Spleen (tissue), 13 donors: ENCODE measurements at places on chromosomes 6 and 20. TPM values are rescaled to one million over a fixed set of nuclear protein-coding genes. Genes with fewer than 3 reads are reported as not detected.

Gene TMEM170B
- 1.2 TPM for polyA plus RNA-seq

- no peaks in the 10 kb centered on the region for H3K36me3 ChIP-seq
- H3K27ac ChIP-seq = no peak overlapping the region
- H3K4me3 ChIP-seq = no peak overlapping the region
- DNase-seq = no peak
Measured at GRCh38 chr6:1997702-1998101, 247.7 kb downstream of the GMDS start.

DNA sequence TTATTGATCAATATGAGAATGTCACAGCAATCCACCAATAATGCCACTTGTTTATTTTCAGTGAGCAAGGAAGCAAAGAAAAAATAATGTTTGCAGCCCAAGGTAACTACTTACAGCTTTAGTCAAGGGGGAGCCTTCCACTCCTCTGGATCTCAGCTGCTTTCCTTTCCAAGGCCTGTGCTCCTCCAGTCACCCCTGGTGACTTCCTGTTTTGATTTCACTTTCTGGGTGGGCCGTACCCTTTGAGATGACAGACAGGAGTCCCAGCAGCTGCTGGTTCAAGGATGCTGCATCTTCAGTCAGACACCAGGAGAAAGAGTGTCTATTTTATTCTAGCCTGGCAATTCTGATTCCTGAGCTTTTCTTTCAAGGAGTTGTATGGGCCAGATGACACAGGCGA, 5.6 kb upstream of the VNN2 start:
- peak overlapping the region; percentile 24 for H3K27ac ChIP-seq
- no peaks in the 10 kb centered on the region for H3K36me3 ChIP-seq
- peaks cover 9% of the 10 kb centered on the region for H3K4me1 ChIP-seq
- H3K4me3 ChIP-seq = peak overlapping the region; percentile 4
- H3K27me3 ChIP-seq = no peaks in the 10 kb centered on the region
- DNase-seq = peak; percentile 74

GRCh38 chr6:51513891-51514747, 573.3 kb downstream of the PKHD1 start:
- no peaks in the 10 kb centered on the region for H3K36me3 ChIP-seq
- H3K27me3 ChIP-seq = no peaks in the 10 kb centered on the region
- no peak overlapping the region for H3K27ac ChIP-seq
- no peak overlapping the region for H3K4me3 ChIP-seq
- H3K4me1 ChIP-seq = no peaks in the 10 kb centered on the region

DNA sequence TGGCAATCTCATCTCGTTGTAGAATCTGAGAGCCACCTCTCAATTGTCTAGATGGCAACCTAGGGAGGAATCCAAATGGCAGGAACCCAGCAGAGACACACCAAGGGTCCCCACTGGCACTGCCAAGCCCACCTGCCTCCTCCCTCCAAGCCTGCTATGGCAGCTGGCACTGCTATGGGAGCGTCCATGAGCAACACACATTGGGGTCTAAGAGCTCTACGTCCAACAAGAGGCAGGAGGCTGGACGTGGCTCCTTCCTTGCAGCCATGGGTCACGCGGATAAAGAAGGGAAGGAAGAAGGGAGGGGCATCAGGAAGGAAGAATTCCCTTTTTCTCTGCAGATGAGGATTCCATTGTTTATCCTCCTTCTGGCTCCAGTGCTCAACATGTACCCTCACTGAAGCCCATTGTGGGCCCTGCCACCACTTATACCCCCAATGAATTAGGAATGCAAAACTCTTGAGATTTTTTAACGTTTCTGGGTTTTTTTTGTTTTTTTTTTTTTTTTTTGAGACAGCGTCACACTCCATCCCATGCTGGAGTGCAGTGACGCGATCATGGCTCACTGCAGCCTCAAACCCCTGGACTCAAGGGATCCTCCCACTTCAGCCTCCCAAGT, 17.3 kb downstream of the ATP9A start:
- no peak for DNase-seq
- no peak overlapping the region for H3K4me3 ChIP-seq
- H3K27ac ChIP-seq = no peak overlapping the region

- H3K4me1 ChIP-seq = no peaks in the 10 kb centered on the region
- no peak for DNase-seq
- no peaks in the 10 kb centered on the region for H3K27me3 ChIP-seq
- H3K36me3 ChIP-seq = no peaks in the 10 kb centered on the region
Measured at GRCh38 chr6:5478380-5478779, 217.1 kb downstream of the FARS2 start.

DNA sequence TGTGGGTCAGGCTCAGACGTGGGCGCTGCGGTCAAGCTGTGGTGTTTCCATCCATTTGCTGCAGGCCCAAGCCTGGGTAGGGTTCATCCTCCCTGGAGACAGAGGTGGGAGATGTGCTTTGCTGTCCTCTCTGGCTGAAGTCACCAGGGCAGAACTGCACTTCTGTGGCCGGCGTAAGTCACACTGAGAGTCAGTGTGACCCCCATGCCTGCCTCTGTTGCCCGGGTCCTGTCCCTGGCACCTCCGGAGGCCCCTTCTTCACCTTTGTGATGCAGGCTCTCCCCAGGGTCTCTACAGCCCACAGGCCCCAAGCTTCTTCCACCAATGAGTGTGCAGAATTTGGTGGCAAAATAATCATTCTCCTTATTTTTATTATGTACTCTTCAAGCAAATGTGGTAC, 53.8 kb upstream of the DACT2 start:
- H3K4me1 ChIP-seq = no peaks in the 10 kb centered on the region
- no peaks in the 10 kb centered on the region for H3K27me3 ChIP-seq
- H3K4me3 ChIP-seq = no peak overlapping the region
- no peak overlapping the region for H3K27ac ChIP-seq

GRCh38 chr6:46653439-46654195, 842 bp downstream of the SLC25A27 start:
- no peaks in the 10 kb centered on the region for H3K36me3 ChIP-seq
- H3K4me1 ChIP-seq = peaks cover 10% of the 10 kb centered on the region
- peak overlapping the region; percentile 82 for H3K27ac ChIP-seq
